Stimulated activated CD4-positive, alpha-beta T cell treated with anti-CD3 and anti-CD28 coated beads, TNF-alpha, amount 100 ng/mL, for 48 hours (primary cell): ENCODE measurements at places on chromosomes 6 and 20.
A peak's percentile ranks its signal among the peaks of the same experiment; 100 is the strongest.

GRCh38 chr20:55515832-55516231 lies 489.5 kb downstream of the CBLN4 start:
- DNase-seq: no peak

DNA sequence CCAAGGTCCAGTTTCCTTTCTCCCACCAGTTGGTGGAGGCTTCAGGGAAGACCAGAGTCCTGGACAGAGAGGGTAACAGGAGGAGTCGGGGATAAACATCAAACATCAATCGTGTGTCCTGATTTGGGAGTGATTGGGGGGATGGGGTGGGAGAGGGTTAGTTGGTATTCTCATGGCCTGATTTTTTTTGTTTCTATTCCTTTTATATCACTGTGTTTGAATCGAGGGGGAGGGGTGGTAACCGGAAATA lies 365 bp upstream of the HSD17B8 start:
- no peak for DNase-seq

- DNase-seq: peak; percentile 32
Measured at GRCh38 chr6:33126101-33126714, 50.4 kb downstream of the HLA-DPB1 start.

- DNase-seq: peak; percentile 86
Measured at GRCh38 chr6:142946181-142946923, 1.4 kb upstream of the HIVEP2 start.

DNA sequence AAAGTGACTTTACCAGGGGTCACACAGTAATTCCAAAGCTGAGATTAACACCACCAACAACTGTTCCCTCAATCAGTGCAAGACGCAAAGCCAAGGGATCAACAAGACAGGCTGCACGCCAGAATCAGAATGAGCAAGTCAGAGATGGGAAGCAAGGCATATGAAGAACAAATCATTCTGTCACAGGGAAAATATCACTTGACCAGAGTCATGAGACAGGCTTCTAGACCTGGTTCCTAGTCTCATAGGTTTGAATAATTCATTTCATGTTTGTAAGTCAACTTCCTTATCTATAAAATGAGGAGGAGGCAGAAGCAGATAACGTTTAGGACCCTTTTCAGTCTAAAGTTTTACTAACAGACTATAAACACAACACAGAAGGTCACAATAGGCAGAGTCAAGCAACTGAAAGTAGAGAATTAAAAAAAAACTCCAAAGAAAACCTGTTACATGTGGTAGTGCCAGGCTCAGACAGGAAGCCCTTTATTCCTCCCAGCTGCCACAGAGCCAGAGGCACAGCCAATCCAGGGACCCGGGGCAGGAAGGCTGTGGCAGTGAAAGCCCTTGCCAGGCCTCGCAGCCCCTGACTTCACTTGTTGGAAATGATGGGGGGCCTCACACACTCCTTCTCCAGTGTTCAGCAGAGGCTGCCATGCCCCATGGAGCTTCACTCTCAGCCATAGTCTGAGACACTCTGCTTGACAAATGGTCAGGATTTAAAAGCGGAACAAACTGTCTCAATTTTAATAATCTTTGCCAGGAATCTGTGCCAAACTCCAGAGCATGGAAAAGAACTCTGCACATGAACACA lies 29.2 kb upstream of the DST start:
- DNase-seq: no peak

GRCh38 chr6:2854396-2854982 lies 12.8 kb upstream of the SERPINB1 start:
- no peak for DNase-seq

GRCh38 chr6:33710296-33711121 lies 991 bp downstream of the UQCC2 start:
- DNase-seq: no peak
